ENCODE measurements at places on chromosomes 6 and 20.

DNA sequence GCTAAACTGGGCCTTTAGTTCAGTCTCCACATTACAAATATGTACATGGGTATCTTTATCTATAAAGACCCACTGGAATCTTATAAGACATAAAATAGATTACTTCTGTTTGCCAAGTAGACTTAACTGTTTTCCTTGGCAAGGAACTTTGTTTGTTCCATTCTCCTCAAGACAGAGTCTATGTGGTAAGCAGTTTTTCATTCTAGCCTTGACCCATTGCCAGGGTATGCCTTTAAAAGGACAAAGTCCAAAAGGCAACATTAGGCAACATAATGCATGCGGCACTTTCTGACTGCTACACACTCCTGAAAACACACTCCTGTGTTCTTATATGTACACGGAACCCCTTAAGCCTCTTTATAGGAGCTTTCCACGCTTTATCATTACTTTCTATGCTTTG, 20.4 kb downstream of the VNN1 start:
- DNase-seq, result no peak

DNA sequence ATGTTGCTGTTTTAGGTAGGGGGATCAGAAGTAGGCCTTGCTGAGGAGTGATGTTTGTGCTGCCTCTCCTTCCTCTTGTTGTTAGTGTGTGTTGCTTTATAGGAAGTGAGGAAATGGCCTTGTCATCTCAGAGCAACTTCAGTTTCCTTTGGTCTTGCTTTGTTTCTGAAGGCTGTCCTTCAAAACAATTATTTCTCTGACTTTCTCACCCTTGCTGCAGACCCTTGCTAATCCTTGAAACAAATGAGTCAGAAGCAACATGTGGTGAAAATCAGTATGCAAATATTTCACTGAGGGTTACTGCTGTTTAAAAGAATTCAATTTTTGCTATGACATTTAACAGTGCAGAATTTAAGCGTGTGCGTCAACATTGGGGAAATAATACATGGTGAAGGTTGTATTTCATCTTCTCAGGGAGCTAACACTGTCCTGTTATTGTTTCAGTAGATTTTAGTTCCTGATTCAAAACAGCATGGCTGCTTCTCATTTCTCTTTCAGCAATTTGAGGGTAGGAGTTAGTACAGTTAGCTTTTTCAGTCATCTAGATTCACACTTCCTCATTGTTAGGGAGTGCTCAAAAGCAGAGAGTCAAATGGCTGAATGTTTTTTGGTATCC, 13.8 kb downstream of the RNF144B start:
- DNase-seq, result no peak

DNA sequence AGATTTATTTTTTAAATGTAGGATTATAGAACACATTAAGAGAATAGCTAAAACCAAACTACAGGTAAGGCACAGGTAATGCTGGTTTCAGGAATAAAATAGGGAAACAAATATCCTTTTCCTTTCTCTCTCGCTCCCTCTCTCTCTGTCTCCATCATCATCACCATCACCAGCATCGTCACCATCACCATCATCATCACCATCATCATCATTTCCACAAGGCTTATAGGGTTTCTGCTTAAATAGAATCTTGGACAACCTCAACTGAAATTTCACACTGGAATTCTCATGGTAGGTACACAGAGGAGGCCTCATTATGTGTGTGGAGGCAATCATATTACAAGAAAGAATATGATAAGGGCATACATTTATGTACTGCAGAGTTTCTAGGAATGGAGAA, 823.6 kb downstream of the MAFB start:
- DNase-seq, result no peak

GRCh38 chr6:82705579-82705978, 342.0 kb downstream of the TPBG start:
- no peak for DNase-seq

DNA sequence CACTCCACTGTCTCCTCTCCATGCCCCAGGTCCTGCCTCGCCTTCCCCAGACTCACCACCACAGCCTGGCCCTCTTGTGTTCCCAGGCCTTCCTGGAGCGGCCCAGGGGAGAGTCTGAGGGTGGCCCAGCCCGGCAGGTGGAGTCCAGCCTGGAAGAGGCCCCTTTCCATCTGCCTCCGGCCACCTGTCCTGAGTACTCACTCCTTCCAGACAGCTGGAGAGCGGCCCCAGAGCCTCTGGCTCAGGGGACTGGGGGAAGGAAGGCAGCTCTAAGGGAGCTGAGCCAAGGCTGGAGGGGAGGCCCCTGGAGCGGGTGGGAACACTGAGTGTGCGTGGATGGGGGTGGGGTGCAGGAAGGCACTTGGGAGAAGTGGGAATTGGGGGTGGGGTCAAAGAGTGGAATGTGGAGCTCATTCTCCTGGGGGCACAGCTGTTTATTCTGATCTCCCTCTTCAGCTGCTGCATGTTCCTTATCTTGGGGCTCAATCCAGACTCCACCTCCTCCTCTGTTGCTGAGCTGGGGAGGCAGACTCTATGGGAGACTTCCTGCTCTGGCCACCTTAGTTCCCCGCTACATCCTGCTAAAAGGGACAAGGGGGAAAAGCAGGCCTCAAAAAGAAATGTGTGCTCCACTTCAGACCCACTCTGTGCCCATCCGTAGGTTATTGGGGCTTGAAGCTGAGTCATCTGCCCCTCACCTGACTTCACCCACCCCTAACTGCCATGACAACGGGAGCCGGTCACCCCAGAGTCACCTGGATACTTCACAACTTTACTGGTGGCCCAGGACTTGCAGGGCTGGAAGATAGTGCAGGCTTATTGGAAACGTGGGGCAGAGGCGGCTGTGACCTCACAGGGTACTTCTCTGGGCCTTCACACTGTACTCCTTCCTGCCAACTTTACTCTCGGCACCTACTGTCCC, 19.5 kb upstream of the TAF8 start:
- DNase-seq, result no peak

DNA sequence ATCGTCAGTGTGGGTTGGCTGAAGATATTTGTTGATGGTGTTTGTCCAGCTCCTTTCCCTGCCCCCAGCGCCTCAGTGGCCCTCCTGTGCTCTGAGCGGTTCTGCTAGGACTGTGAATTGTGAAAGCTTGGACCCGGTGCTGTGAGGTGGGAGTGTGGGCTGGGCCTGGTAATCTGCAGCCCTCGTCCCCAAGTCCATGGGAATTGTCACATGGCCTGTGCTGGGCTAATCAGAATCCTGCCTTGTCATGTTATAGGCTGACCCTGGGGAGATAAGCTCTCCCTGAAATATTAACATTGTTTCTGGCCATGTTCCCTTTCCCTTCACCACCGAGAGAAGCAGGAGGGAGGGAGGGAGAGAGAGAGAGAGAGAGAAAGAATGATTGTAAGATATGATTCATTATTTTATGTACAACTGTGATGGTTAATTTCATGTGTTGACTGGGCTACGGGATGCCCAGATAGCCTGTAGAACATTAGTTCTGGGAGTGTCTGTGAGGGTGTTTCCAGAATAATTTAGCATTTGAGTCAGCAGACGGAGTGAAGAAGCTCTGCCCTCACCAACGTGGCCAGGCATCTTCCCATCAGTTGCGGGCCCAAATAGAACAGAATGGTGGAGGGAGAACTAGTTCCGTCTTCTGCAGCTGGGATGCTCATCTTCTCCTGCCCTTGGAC, 62.4 kb downstream of the TFAP2C start:
- DNase-seq, result no peak

DNA sequence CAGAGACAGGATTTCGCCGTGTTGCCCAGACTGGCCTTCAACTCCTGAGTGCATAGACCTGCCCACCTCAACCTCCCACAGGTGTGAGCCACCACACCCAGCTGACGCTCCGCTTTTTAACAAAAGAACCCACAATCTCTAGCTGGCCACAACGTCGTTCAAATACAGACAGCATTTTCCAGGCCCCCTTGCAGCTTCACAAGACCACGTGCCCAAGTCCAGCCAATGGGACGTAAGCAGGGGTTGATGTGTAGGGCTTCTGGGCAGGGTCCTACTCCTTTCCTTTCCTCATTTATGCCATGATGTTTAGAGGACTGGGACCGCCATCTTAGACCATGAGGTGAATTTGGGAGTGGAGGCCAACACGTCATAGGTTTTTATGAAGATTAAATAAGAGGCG, 81.0 kb downstream of the TFAP2C start:
- DNase-seq, result no peak

- DNase-seq, result no peak
Observed at GRCh38 chr6:80134065-80134464, 27.6 kb downstream of the BCKDHB start.

GRCh38 chr20:33176101-33176500, 8.1 kb downstream of the BPIFA2 start:
- no peak for DNase-seq

- no peak for DNase-seq
Observed at GRCh38 chr20:33313686-33314314, 30.8 kb downstream of the BPIFB1 start.

DNA sequence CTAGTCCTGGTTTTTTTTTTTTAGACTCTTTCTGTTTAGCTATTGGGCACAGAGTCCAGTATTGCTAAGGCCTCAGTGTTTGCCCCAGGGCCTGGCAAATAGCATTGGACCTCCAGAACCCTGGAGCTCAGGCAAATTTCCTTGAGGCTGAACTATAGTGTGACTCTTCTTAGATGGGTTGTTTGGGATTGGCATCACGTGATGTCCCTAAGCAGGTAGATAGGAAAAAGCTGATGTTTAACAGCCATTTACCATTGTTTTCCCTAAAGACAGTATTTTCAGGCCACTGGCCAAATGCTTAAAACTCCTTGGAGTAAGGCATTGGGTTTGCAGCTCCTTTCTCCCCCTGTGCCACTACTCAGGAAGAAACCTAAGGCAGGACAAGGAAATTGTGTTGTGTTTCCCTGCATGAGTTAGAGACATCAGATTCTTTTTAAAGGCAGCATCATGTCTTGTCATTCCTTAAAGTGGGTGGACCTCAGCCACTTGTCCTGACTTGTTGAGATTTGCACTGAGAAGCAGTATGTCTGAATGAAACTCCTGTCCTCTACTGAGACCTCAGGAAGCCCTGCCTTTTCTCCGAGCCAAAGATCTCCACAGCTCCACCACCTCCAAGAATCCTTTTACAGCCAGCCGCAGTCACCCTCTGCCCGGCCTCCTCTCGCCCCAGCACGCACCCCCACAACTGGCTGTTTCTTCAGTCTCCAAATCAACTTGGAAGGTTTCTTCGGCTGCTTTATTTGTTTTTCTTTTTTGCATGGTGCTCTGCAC, 46.2 kb upstream of the RNF144B start:
- DNase-seq, result no peak

DNA sequence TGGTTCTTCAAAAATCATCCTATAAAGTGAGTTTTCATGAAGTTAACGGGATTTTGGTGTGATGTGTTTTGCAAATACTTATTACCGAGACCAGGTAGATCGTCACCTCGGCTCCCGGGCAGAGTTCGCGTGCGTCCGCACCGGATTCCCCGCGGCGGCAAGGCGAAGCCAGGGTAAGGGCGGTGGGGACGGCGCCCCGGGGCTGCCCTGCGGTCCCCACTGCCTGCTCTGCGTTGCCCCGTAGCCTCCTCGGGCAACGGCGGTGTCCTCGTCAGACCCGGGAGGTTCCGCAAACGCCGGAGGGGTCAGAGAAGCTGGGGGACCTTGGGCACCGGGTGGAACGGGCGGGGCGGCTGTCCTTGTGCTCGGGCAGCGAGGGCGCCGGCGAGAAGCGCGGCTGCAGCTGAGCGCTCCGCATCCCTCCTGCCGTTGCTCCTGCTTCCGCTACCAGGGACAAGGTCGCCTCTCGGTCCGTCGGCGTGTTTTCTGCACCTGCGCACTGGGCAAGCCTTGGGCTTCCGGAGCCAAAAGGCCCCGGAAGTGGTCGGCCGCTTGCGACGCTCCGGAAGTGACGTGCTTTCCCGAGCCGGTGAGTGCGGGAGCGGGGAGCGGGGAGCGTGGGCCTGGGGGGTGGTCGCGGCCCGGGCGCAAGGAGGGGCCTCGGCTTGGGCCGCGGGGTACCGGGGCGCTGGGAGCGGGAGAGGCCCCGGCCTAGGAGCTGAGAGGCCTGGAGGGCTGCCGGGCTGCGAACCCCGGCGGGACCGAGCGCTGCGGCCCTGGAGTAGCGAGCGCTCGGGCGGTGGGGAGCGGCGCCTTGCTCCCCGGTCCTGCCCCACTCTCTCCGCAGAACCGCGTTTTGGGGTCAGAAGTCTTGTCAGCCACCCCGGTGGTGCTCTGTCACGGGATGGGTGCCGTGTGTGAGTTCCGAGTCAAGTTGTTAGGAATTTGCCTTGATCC, at the start of gene MTG2:
Gene MTG2 (plus strand): TSS at position 560 of the 957 bp plus-strand sequence. CDS start 10,393 bp downstream, outside the sequence.
- DNase-seq, result peak; percentile 95

DNA sequence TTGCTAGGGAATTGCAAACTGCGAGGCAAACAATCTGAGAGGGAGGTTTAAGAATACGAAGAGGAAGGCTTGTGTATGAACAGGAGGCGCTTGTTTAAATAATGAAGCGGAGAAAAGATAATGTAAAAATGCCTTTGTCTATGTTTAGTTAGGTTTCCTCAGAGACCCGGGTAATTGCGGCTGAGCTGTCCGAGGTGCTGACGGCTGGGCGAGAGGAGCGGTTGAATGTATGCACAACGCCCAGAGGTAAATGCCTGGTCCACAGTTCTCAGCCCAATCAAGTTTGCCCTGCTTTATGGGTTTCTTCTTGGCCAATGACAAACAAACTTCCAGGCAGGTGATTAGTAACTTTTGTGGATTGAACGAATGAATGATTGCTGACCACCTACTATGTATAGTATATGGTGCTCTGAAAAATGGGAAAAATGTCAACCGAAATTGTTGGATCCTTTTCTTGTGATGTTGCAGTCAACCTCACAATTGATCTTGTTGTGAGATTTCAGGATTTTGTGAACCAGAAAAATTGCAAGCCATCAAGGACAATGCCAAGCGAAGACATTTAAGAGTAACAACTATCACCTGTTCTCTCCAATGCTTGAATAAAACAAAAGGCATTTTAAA, 38.3 kb upstream of the SLC32A1 start:
- peak; percentile 91 for DNase-seq

DNA sequence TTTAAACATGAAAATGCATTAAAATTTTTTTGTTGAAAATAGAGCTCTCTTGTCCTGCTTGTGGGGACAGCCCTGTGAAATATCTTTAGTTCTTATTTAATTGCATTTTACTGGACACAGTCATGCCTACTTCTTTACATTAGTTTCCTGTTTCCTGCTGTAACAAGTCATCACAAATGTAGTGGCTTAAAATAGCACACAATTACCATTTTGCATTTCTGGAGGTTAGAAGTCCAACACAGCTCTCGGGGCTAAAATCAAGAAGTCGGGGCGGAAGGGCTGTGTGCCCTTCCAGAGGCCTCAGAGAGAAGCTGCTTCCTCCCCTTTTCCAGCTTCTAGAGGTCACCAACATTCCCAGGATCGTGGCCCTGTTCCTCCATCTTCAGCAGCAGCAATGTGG, 29.4 kb downstream of the PNLDC1 start:
- DNase-seq, result no peak

GRCh38 chr6:34459899-34460593, 5.8 kb upstream of the PACSIN1 start:
- peak; percentile 51 for DNase-seq

- DNase-seq, result no peak
Observed at GRCh38 chr20:36303020-36303595, 3.0 kb upstream of the DLGAP4 start.

GRCh38 chr6:29678114-29678513, 2.8 kb downstream of the ZFP57 start:
- DNase-seq, result no peak

- DNase-seq, result no peak
Observed at GRCh38 chr20:25076731-25077609, 5.0 kb downstream of the VSX1 start.
